ENCODE measurements at places on chromosomes 7 and 10.

GRCh38 chr10:125016123-125016522 lies 74.2 kb downstream of the ZRANB1 start:
- DNase-seq: no peak

- no peak for DNase-seq
Observed at GRCh38 chr10:106082865-106083264, 1081.6 kb downstream of the SORCS1 start.

GRCh38 chr7:41955893-41956675 lies 253.2 kb upstream of the INHBA start:
- peak; percentile 47 for DNase-seq

GRCh38 chr10:44974628-44975430 lies 3.8 kb downstream of the DEPP1 start:
- DNase-seq: peak; percentile 83

All from endothelial cell (in vitro differentiated cells).